ENCODE measurements at places on chromosomes 16 and 17. TPM values are rescaled to one million over a fixed set of nuclear protein-coding genes. Genes with fewer than 3 reads are reported as not detected.

DNA sequence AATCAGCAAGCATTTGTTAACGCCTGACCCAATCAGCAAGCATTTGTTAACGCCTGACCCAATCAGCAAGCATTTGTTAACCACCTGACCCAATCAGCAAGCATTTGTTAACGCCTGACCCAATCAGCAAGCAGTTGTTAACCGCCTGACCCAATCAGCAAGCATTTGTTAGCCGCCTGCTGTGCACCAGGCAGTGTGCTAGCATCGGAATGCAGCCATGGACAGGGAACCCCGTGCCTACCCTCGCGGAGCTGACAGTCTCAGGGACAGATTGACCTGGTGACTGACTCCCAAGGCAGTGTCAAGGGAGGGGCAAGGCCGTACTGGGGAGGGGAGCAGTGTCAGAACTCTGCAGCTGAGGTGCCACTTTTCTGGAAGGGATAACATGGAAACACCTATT lies 66.9 kb downstream of the ABR start:
- no peak for DNase-seq

The CIAO2B gene
- 244 TPM for total RNA-seq

The ENKD1 gene
- 26.2 TPM for total RNA-seq

The LGALS9 gene
- total RNA-seq, result 0.68 TPM

DNA sequence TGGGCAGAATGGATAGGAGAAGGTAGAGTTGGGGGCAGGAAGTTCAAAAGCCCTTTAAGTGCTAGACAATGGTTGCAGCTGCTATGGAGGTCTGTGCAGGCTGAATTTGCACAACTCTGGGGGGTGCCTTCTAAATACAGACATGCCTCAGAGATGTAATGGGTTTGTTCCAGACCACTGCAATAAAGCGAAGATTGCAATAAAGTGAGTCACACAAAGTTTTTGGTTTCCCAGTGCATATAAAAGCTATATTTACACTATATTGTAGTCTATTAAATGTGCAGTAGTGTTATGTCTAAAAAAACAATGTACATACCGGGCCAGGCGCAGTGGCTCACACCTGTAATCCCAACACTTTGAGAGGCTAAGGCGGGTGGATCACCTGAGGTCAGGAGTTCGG lies 60.5 kb upstream of the MYOCD start:
- no peak for DNase-seq

- DNase-seq, result peak; percentile 71
These were observed 44.1 kb downstream of the DNAH17 start for GRCh38 chr17:78532922-78533640.

All from HT1080 (cell line).